ENCODE measurements at places on chromosomes 16 and 17.

DNA sequence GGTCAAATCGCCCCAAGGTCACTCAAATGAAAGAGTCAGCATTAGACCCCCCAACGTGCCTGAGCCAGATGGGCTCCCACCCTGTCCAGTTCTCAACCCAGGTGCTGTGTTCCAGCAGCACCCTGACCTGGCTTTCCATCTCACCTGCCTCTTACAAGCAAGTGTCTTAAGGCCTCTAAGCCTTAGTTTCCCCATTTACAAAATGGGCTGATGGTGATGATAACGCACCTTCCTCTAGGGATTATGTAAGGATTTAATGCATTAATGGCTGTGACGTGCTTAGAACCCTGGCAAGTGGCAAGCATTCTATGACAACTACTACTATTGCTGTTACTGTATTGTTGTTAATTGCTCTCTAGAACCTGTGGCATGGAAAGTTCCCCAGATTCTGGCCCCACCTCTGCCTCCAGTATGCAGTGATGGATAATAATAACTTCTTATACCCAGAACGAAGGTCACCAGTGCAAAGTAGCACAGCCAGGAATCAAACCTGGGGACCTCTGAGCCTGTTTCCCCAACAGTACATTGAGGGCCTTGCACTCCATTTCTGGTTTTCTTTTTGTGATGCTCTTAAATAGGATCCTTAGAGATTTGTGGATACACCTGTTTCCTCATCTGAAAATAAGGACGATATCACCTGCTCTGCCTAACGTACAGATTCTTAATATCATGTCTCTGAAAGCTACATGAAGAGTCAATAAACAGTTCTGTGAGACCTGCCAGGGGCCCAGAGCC, 3.3 kb upstream of the SLC25A39 start:
- no peak for DNase-seq

GRCh38 chr17:37047631-37048104, 98.9 kb downstream of the AATF start:
- peak; percentile 66 for DNase-seq

DNA sequence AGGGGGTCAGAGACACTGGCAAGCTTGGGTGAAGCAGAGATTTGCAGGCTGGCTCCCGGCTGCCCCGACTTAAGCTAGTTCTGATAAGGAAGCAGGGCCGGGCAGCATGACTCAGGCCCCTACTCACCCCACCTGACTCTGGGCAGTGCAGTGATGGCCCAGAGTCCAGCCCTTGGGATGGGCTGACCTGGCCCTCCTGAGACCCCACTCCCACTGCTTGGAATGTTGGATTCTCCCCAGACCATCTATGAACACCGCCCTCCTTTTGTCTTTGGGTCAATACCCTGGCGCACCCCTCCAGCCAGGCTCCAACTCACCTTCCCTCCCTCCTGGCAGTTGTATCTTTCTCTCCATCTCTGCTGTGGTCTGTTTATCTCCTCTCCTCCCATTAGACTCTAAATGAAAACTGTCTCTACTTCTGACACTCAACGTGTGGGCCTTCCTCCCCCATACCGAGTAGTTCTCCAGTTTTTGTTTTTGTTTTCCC, 21.0 kb downstream of the LGALS3BP start:
- DNase-seq = peak; percentile 37

GRCh38 chr17:79038545-79039135, 14.7 kb downstream of the C1QTNF1 start:
- peak; percentile 97 for DNase-seq

DNA sequence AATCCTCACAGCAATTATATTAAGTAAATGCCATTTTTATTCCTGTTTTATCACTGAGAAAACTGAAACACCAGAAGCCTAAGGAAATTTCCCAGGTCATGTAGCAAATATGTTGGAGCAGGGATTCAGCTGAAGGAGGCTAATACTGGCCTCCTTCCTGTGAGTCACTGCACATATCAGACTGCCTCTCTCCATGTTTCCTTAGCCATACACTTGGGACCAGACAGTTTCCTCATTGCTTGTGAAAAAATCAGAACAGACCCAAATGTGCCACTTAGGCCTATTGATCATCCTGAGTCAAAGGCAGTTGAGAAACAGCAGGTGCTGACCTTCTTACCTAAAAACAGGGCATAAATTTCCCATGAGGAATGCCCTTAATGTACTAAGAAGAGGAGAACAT, 18.9 kb upstream of the ELAC2 start:
- no peak for DNase-seq

- no peak for DNase-seq
Measured at GRCh38 chr16:80034469-80034826, 433.9 kb upstream of the MAF start.

- DNase-seq = peak; percentile 69
Measured at GRCh38 chr17:17892731-17893130, 55.9 kb upstream of the SREBF1 start.

- DNase-seq = peak; percentile 18
Measured at GRCh38 chr16:48960830-48961229, 320.8 kb downstream of the CBLN1 start.

- peak; percentile 98 for DNase-seq
Measured at GRCh38 chr17:83083368-83084201, 4.2 kb downstream of the METRNL start.

DNA sequence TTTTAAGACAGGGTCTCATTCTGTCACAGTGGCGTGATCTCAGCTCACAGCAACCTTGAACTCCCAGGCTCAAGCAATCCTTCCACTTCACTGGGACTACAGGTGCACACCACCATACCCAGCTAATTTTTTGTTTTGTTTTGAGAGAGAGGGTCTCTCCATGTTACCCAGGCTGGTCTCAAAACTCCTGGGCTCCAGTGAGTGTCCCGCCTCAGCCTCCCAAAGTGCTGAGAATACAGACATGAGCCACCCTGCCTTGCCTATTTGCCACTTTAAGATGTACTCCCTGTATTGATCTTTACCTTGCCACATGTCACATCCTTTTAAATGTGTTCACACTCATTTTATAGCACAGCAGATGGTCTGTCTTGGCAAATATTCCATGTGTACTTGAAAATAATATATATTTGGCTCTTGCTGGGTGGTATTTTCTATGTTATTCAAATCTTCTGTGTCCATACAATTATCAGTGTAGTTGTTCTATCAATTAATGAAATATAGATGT, 50.5 kb downstream of the VMP1 start:
- no peak for DNase-seq

- no peak for DNase-seq
Measured at GRCh38 chr16:80718480-80719220, 85.7 kb downstream of the CDYL2 start.

GRCh38 chr16:50360033-50360778, 8.6 kb downstream of the BRD7 start:
- no peak for DNase-seq

GRCh38 chr17:76467366-76467765, at the start of gene AANAT:
Gene AANAT (plus strand): TSS chr17:76467603. CDS start chr17:76468747, 1,144 bp downstream.
- no peak for DNase-seq

GRCh38 chr16:76818606-76819181, 372.3 kb upstream of the MON1B start:
- DNase-seq = no peak

GRCh38 chr16:68377667-68378393, 67.0 kb downstream of the PRMT7 start:
- no peak for DNase-seq

DNA sequence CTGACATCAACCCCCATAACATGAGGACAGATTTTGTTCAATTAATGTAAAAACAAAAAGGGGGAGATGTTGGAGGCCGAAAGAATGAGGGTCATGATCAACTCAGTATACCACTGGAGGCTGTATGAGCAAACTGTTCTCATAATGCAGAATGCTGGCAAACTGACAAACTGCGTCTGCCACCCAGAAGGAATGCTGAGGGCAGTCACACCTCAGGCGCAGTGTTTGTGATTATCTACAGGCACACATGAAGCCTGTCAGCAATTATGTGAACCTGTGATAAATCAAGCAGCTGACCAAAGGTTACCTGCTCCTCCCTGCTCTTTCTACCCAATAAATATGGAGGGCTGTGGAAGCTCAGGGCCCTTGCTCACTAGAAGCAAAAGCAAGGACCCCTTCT, 27.3 kb downstream of the CD300LG start:
- no peak for DNase-seq

- DNase-seq = no peak
Measured at GRCh38 chr16:48605518-48606110, 4.4 kb downstream of the N4BP1 start.

GRCh38 chr16:48583075-48584065, 26.6 kb downstream of the N4BP1 start:
- peak; percentile 45 for DNase-seq

DNA sequence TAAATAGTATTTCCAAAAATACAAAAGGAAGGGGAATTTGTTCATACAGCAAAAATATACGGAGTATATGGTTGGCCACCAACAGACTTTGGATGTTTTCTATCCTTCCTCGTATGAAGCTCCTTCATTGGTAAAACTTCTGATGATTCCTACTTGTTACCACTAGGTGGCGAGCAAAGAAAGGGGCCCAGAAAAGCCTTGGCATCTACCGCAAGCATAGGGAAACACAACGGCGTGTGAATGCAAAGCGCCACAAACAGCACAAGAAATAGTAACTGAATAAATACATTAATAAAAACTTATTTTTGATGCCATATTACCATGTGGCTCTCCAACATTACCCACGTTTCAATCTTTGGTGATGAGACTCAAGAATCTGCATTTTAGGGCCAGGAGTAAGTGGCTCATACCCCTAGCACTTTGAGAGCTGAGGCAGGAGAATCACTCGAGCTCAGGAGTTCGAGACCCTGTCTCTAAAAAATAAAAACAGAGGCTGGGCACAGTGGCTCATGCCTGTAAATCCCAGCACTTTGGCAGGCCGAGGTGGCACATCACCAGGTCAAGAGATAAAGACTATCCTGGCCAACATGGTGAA, 34.5 kb downstream of the YWHAE start:
- DNase-seq = peak; percentile 69

DNA sequence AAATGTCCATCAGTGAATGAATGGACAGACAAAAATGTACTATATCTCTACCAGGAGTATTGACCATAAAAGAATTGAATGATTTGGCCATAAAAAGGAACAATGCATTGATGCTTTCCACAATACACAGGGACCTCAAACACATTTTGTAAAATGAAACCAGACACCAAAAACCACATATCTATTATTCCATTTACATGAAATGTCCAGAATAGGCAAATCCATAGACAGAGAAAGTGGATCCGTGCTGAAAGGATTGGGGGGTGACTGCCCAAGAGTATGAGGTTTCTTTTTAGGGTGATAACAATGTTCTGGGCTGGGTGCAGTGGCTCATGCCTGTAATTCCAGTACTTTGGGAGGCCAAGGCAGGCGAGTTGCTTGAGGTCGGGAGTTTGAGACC, 6.9 kb upstream of the LITAF start:
- no peak for DNase-seq

DNA sequence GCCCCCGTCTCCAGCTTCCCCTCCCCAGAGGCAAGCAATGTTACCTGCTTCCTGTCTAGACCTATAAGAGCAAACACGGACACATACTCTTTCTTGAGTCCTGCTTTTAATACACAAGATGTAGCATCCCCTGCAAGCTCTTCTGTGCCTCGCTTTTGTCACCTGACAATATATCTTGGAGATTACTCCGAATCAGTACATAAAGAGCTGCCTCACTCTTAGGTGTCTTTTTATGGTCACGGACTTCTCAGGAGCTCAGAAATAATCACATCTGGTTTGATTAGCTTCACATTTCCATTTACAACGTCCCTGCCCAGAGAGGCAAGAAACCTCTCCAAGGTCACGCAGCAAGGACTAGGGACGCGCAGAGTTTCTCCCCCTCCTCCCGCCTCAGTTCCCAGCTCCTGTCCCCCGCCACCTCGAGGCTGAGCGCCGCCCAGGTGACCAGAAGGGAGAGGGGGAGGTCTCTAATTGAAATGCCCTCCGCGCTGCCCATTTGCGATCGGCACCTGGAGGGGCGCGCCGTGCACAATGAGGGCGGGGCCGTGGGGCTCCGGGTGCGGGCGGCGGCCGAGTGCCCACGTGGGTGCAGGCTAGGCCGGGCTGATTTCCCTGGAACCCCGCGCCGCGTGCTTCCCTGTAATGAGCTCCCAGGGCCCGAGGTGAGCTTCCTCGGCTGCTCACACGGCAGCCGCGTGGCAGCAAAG, 13.8 kb upstream of the SEZ6 start:
- no peak for DNase-seq

- no peak for DNase-seq
Measured at GRCh38 chr17:72569148-72569946, 448.5 kb downstream of the SOX9 start.

DNA sequence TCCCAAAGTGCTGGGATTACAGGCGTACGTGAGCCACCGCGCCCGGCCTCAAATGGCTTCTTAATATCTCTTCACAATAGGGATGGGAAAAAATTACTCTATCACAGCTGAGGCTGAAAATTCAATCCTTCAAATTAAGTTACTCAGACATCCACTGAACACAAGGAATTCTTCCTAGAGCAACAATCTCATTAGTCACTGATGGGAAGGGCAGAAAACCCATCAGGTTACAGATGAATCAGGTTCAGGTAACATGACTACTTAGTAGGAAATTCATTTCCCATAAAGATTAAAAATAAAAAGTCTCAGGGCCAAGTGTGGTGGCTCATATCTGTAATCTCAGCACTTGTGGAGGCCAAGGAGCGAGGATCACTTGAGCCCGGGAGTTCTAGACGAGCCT, 42.5 kb upstream of the ABR start:
- DNase-seq = no peak

DNA sequence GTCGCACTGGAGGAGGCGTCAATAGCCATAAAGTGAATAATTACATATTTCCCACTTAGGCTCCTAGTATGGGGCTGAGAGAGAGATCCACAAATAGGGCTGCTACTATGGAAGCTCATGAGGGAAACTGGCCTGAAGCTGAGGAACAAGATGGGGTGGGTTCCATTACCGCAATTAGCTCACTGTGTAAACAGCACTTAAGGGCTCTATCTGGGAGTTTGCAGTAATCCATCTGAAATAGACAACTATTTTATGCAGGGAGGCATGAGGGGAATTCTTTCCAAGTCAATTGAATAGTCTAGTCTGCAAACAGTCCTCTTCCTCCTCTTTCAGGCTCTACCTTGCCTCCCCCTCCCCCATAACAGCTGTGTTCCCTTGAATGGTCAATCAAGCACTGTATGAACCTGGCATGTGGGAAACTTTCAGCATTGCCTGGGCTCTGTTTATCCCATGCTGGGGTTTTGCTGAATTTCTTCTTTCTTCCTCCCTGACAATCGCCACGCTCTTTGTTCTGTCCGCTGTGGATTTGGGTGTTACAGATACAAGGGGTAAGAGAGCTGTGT, 56.1 kb upstream of the MAF start:
- DNase-seq = peak; percentile 26

- peak; percentile 47 for DNase-seq
Measured at GRCh38 chr17:78365561-78366108, 5.8 kb upstream of the SOCS3 start.

GRCh38 chr17:50939795-50940684, 73.9 kb upstream of the TOB1 start:
- DNase-seq = no peak

GRCh38 chr17:41530062-41531048, 2.2 kb upstream of the KRT19 start:
- peak; percentile 97 for DNase-seq

GRCh38 chr17:40862985-40863733, 3.9 kb downstream of the KRT12 start:
- DNase-seq = no peak

Measured in RPMI7951 (cell line).